ENCODE measurements at places on chromosomes 16 and 17.
A peak's percentile ranks its signal among the peaks of the same experiment; 100 is the strongest.

- no peak for DNase-seq
These were observed 652.9 kb upstream of the C16orf82 start for GRCh38 chr16:26413780-26414179.

DNA sequence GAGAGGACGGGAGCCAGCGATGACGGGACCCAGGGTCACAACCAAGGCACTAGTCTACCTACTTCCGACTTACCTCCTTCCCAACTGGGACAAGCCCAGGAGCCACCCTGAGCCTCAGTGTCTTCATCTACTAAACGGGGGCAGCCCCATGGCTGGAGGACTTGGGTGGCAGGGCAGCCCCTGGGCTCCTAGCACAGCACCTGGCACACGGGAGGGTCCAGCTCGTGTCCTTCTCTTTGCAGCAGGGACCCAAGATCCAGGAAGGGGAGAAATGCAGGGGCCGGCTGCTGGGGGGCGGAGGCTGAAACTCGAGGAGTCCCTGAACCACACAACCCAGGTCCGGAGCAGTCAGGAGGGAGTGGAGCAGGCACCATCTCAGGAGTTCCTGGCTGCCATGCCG lies 63.2 kb downstream of the ABR start:
- DNase-seq: no peak

DNA sequence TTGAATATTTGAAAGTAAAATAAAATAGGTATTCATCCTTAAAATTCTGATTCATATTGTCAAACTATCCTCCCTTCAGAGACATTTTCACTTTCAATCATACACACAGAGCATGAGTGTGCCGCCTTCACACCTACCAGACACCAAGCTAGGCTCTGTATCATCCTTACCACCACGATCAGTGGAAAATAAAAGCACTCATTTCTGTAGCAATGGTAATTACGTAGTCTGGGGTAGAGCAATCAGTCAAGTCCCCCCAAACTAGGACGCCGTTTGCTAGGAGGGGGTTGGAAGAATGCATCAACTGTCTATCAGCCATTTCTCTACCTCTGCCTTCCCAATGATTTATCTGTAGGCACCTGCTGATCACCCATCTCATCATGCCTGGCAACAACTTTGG lies 84.6 kb upstream of the GRIN2A start:
- DNase-seq: no peak

GRCh38 chr17:74750327-74751069 lies 2.1 kb downstream of the NHERF1 start:
- DNase-seq: no peak

DNA sequence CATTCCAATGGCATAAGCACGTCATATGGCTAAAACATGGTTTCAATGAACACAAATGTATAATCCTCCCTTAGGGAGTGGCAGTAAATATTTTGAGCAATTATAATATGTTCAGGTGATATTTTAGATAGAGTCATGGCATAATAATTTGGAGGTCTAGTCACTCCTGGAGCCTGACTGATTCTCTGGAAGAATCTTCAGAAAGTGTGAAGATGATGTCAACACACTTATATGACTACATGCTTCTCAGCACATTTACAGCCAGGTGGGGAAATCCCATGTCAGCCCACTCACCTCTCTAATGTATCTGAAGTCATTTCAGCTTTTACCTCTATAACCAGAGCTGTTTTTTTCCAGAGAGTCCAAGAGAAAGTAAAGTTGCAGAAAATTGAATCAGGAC lies 474.8 kb downstream of the SHISA9 start:
- peak; percentile 62 for DNase-seq

DNA sequence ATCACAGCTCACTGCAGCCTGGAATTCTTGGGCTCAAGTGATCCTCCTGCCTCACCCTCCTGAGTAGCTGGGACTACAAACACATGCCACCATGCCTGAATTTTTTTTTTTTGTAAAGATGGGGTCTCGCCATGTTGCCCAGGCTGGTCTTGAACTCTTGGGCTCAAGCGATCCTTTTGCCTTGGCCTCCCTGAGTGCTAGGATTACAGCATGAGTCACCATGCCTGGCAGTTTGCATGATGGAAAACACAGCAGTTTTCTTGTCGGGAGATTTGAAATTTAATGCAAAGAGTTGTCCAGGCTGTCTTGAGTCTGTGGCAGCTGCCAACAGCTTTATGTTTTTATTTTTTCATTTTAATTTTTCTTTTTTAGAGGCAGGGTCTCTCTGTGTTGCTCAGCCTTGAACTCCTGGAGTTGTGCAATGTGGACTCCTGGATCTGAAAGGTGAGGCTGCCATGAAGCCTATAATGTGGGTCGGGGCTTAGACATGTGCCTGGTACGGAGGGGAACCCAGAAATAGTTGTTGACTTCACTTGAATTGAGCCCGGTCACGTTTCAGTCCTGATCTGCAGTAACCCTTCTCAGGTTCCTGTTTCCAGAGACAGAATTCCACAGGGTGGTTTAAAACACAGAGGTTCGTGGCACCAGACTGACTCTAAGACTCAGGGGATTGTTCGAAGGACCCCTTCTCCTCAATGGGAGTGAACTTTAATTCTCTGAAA lies 18.7 kb downstream of the CD300A start:
- DNase-seq: no peak

GRCh38 chr17:37640015-37640414 lies 3.2 kb downstream of the DDX52 start:
- DNase-seq: no peak

GRCh38 chr16:88430524-88431446 lies 22.3 kb upstream of the ZFPM1 start:
- DNase-seq: no peak

DNA sequence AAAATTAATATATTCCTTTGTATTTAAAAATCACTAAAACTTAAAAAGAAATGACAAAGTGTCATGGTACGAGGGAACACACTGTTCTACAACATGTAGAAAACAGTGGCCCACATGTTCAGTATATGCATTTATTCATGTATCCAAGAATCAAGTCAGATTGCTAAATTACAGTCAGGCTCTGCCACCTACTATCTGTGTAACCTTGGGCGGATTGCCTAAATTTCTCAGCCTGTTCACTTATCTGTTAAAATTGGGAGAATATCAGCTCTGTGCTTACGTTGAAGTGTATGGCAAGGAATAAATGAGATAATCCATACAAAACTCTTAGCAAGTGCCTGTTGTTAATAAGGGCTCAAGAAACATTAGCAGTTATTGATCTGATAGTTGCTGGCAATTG lies 3.4 kb upstream of the USP22 start:
- no peak for DNase-seq

- DNase-seq: no peak
These were observed 3.8 kb downstream of the IL21R start for GRCh38 chr16:27405546-27406451.

DNA sequence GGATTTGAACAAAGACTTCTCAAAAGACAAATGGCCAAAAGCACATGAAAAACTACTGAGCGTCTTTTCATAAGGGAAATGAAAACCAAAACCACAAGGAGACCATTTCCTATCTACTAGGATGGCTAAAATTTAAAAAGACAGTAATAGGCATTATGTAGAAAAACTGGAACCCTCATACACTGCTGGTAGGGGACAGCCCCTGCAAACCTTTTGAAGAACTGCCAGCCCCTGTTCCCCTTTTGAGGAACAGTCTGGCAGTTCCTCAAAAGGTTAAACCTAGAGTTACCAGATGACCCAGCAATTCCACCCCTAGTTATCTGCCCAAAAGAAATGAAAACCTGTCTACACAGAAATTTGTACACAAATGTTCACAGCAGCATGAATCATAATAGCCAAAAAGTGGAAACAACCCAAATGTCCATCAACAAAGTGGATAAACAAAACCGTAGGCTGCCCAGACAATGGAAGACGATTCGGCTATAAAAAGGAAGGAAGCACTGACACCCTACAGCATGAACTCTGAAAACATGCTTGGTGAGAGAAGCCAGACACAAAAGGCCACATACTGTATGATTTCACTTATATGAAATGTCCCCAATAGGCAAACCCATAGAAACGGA lies 22.9 kb downstream of the CDIP1 start:
- no peak for DNase-seq

- DNase-seq: peak; percentile 27
These were observed 12.5 kb downstream of the C17orf78 start for GRCh38 chr17:37388266-37388665.

- no peak for DNase-seq
These were observed 199.0 kb downstream of the MSI2 start for GRCh38 chr17:57455063-57455914.

DNA sequence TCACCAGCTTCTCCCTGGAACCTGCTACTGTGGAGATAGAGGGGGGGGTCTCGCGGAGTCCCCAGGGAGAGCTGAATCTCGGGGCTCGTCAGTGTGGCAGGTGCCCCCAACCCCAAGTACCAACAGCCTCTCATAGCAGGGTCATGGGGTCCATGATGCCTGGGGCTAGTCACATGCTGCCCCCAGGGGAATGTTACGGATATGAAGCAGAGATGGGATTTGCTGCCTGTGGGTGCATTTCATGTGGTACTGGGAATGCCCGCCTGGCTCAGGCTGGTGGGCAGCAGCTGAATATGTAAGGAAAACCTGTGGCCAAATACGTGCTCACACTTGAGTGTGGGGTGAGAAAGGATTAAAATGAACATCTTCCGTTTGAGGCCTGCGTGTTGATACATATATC lies 49.4 kb downstream of the MEAK7 start:
- DNase-seq: no peak

DNA sequence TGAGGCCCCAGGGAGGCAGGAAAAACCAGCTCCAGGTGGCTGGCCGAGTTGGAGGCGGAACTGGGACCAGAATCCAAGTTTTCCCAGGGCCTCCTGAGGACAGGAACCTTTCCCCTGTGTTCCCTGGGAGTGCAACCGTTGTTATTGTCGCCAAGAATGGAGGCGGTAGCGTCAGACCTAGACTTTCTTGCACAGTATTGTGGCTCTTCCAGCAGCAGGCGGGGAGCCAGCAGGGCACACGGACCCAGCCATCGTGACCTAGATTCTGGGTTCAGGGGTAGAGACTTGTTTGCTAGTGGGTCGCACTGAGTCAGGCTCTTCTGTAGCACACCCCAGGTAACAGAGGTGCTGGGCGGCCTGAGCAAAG lies 667 bp upstream of the KIF19 start:
- no peak for DNase-seq

DNA sequence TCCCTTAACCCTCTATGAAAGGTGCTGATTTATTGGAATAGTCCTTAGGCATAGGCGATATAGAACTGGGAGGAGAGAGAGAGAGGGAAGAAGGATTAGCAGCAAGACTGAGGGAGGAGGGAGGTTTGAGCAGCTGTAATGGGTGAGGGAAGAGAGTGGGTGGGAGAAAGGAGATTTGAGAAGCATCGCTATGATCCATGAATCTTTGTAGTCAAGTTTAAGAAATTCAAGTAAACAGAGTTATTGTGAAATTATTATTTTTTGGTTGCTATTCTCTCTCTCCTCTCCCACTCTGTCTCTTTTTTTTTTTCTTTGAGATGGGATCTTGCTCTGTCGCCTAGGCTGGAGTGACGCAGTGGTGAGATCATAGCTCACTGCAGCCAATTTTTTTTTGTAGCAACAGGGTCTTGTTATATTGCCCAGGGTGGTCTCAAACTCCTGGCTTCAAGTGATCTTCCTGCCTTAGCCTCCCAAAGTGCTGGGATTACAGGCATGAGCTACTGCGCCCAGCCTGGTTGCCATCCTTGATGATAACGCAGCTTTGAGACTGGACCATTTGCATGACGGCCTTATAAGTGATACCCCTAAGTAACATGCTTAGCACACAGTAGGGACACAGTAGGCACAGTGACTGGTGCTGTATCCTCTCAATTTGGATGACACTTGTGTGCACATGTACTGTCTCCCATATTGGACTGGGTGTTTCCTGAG lies 21.0 kb upstream of the TNS4 start:
- DNase-seq: no peak

DNA sequence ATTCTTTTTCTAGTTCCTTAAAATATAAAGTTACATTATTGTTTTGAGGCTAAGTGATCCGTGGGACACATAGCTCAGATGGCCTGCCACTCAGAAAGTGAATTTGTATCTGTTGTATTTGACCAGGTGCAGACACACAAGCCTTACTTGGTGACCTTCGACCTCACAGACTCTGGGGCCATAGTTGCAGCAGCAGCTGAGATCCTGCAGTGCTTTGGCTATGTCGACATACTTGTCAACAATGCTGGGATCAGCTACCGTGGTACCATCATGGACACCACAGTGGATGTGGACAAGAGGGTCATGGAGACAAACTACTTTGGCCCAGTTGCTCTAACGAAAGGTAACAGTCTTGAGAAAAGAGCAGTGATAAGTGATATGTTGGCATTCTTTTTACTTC lies 30.5 kb downstream of the TMEM11 start:
- DNase-seq: no peak

DNA sequence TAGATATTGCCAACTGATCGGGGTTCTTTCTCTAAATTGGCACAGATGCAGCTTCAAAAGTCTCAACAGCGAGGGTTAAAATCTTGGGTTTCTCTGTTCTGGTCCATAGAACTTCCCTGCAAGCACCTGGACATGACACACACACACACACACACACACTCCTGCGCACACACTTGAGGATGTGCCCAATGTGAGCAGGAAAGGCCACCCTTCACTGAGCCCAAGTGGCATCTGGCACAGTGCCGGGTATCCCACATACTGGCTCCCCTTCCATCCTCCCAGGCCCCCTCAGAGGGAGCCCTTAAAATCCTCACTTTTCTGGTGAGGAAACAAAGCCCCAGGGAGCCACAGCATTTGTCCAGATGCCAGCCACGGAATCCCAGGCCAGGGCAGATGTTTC lies 55.5 kb downstream of the ZNF423 start:
- DNase-seq: no peak

DNA sequence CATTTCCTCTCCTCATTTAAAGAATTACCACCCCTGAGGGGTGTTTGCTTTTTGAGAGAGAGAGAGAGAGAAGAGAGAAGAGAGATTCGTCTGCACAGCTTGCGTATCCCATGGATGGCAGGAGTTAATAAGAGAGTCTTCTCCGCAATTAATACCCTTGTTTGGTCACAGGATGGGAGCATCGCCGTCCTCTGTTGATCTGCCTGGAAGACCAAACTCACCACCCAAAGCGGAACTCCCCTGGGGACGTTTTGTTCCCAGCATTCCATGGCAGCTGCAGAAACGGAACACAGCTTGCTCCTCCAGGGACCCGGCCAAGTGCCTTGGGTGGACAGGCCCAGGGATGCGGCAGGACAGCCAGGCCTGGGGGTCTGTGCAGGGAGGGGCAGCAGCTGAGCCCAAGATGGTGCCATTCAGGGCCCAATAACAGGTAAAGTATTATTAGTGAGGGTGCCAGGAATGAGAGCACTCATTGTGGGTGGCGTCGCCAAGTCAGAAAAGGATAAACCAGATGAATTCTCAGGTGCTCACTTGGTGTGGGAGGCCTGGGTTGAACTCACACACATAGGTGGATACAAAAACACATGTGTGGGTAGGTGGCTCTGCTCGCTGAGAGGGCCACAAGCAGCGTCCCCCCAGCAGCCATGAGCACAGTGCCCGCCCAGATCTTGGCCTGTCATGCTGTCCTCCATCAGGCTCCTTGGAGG lies 83.1 kb downstream of the NT5M start:
- no peak for DNase-seq

- DNase-seq: no peak
These were observed 13.6 kb downstream of the MEIOB start for GRCh38 chr16:1858189-1858865.

- no peak for DNase-seq
These were observed 153.8 kb downstream of the MSI2 start for GRCh38 chr17:57410169-57410568.

- no peak for DNase-seq
These were observed 48.5 kb downstream of the ARHGAP17 start for GRCh38 chr16:24966634-24967033.

GRCh38 chr16:19295393-19295792 lies 9.9 kb downstream of the CLEC19A start:
- DNase-seq: no peak
